ENCODE measurements at places on chromosomes 2 and 18.

DNA sequence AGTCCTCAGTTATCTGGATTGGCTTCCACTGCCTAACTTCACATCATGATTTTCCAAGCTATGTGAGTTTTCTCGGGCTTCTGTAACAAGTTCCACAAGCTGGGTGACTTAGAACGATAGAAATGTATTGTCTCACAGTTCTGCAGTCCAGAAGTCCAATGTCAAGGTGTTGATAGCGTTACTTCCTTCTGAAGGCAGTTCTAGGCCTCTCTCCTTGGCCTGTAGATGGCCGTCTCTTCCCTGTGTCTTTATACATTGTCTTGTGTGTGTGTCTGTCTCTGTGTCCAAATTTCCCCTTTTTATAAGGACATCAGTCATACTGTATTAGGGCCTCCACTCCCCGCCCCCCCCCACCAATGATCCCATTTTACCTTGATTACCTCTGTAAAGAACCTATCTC is 7.5 kb downstream of the LTBP1 start:
- DNase-seq = no peak

- no peak for DNase-seq
These were observed 7.2 kb upstream of the KCNK3 start for GRCh38 chr2:26685341-26685740.

- no peak for DNase-seq
These were observed 73.1 kb upstream of the DNMT3A start for GRCh38 chr2:25414781-25415180.

DNA sequence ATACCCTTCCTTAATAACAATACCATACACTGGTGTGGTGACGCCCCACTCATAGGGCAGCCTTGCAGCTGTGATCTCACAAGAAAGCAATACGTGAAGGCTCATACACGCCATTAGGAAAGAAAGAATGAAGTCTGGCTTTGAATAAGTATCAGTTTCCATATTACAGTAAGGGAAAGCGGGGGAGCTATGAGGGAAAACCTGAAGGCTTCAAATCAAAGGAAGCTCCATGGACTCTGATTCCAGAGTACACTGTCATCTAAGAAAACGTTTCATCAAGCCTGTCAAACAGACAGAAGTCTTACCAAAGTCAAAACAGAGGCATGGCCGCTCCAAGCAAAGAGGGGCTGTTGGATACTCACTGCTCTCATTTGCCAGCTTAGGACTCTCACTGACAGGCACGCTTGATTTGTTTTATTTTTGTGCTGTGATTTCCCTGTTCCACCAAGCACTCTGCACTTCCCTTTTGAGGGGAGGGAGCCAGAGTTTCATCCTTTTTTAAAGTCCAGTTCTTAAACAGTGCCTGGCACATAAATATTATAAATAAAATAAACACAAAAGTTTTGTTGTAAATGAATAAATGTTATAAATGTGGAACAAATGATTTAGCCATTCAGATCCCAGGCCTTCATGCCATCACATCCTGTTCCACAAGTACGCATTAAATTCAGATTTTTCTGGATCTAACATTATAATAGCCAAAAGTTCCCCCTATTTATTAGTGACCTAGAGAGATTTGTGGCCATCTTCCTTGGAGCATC is 221.2 kb downstream of the PIEZO2 start:
- DNase-seq = no peak

GRCh38 chr2:229612384-229612971 is 101.9 kb downstream of the DNER start:
- no peak for DNase-seq

DNA sequence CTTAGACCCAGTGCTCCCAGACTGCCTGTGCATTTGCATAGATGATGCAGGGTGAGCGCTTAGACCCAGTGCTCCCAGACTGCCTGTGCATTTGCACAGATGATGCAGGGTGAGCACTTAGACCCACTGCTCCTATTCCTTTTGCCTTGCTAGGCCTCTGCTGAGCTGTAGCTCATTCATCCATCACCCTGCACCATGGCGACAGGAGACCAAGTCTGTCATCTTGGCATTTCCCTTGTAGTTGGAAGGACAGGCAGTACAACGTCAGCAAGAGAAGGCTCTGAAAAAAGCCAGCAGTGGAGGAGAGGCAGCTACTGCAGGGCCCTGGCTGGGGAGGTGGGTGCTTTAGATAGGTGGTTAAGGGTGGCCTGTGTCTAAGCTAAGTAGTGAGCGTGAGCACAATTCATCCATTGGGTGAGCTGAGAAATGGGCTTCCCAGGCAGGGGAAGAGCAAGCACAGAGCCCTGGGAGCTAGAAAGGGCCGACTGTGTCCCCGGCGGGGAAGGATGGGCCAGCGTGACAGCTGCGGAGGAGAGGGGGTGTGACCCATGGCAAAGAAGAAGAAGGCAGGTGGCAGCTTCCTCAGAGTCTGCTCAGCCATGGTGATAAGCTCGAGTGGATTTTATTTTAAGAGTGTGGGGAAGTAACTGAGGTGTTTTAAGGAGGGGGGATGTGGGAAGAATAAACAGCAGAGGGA is 108.8 kb downstream of the LPIN1 start:
- DNase-seq = no peak

GRCh38 chr2:102782933-102783332 is 21.1 kb downstream of the TMEM182 start:
- no peak for DNase-seq

DNA sequence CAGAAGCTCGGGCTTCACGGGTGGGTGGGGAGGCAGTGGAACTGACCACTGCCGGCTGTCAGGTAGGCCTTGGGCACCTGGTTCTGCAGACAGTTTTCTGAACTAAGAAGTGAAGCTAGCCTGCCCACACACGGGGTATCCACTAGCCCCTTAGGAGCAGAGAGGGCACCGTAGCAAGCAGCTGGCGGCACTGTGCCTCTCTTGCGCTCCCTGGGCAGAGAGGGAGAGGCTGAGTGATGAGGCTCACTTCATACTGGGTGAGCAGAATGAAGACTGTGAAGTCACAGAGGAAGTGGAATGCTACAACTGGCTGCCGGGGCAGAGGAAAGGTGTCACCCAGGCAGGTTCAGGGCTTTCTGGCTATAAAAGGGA is 753 bp downstream of the ITPRIPL1 start:
- no peak for DNase-seq

DNA sequence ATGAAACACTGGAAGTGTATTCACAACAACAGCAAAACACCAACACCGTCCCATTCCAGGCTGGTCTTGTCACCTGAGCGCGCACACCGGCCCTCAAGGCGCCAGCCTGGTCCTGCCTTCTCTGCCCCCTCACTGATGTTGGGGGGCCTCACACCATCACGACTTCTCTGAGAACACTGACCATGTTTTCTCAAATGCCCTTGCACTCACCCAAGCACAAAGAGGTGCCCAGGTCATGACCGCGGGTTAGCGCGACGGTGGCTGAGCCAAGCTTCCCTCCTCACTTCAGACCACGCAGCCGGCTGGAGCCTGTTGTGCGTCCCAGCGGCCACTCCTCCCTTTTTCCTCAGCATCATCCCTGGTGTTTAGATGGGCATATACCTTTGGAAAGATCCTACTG is 101.3 kb upstream of the SALL3 start:
- no peak for DNase-seq

DNA sequence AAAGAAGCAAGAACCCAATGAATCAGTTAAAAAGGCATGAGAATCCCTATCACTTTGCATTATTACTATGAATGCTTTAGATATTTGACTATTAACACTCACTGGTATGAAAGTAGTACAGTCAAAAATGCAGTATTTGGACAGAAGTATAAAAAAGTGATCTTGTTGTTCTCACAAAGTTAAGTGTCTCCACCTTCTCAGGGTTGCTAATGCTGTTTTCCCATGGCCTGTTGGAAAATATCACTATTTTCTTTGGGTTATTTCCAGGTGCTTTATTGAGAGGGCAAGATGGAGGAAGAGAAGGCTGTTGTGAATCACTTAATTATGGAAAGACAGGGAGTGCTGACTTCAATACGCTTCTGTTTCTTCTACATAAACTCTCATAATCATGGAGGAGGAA is 13.6 kb upstream of the CREB1 start:
- no peak for DNase-seq

GRCh38 chr18:63306249-63306648 is 13.3 kb downstream of the BCL2 start:
- no peak for DNase-seq

Measured in NCI-H510A treated with DMSO at 0.1 percent for 48 hours (cell line).